H1 (cell line): ENCODE measurements at places on chromosomes 5 and 9. TPM values are rescaled to one million over a fixed set of nuclear protein-coding genes. Genes with fewer than 3 reads are reported as not detected.

DNA sequence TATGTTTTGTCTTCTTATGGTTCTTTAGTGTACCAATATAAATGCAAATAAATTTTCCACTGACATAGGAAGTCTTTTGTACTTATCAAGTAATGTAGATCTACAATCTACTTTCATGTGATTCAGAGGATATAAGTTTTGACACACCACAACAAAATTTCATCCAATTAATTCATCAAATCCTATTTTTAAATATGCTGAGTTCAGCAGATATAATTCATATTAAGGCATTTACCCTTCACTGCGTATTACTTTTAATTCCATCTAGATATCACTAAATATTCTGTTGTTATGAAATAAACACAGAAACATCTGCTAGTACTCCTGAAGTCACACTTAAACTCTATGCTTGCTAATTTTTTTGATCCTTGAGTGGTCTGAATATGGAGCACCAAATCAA is 19.8 kb upstream of the ZNF354A start:
- DNase-seq = no peak
- no peak overlapping the region for H3K4me3 ChIP-seq
- no peaks in the 10 kb centered on the region for H3K27me3 ChIP-seq
- H3K36me3 ChIP-seq = no peaks in the 10 kb centered on the region
- H3K4me1 ChIP-seq = no peaks in the 10 kb centered on the region

DNA sequence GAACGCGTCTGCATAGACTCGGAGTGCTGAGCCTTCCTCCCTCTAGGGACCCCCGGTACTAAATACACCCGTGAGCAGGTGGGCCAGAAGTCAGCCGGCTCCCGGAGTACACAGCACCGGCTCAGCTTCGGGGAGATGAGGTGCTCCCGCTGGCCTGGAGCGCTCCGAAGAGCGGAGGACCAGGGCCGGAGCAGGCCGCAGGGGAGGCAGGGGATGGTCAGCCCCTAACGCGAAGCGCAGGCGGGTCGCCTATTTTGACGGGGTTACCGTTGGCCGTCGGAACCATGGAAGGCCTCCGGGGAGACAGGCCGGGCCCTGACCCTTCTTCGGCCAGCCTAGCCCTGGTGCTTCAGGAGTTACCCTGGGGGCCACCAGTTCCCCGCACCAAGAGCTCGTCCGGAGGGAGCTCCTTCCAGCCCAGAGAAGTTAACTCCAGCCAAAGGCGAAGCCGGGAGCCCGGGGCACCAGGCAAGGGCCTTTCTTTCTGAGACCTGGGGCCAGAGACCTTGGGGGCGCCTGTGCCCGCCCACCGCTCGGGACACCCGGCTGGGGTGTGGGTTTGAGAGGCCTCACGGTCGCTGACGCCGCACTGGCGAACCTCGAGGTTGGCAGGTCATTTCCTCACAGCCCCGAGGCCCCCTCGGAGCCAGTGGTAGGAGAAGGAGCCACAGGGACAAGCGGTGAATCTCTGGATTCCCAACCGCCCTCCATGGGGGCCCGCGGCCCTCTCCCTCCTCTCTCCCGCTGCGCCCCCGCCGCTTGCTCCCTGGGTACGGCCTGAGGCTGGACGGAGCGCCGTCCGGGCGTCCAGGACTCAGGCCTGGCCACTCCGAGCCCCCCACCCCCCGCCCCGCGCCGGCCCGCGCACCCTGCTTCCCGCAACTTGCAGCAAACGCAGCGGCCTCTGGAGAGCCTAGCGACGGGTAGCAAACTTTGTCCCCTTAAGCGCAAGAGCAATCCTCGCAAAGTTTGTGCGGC is 3.4 kb upstream of the IRX4 start:
- DNase-seq = no peak
- H3K27ac ChIP-seq = no peak overlapping the region
- H3K27me3 ChIP-seq = peaks cover 83% of the 10 kb centered on the region; the same call in 1 of the 2 replicates

- H3K4me3 ChIP-seq = no peak overlapping the region
- H3K27me3 ChIP-seq = no peaks in the 10 kb centered on the region
- no peak for DNase-seq
- H3K36me3 ChIP-seq = no peaks in the 10 kb centered on the region
- no peaks in the 10 kb centered on the region for H3K4me1 ChIP-seq
Measured at GRCh38 chr9:115668521-115668920, 485.1 kb upstream of the PAPPA start.

LCN15 gene
- total RNA-seq = 0.47 and 0.61 TPM in 2 replicates

SLC22A5 gene
- total RNA-seq = 2.7 and 4.0 TPM in 2 replicates

GRCh38 chr5:180352116-180353047 is 754 bp downstream of the GFPT2 start:
- no peak overlapping the region for H3K27ac ChIP-seq
- no peaks in the 10 kb centered on the region; the same call in 1 of the 2 replicates for H3K36me3 ChIP-seq
- DNase-seq = peak; percentile 65
- peak overlapping the region; percentile 73 for H3K4me3 ChIP-seq

- DNase-seq = no peak
- H3K36me3 ChIP-seq = no peaks in the 10 kb centered on the region
- 0 out of 2 replicates have a peak, but pooled peaks cover 3% of the 10 kb centered on the region for H3K4me1 ChIP-seq
- no peak overlapping the region for H3K4me3 ChIP-seq
Measured at GRCh38 chr9:135574943-135575342, 13.4 kb downstream of the PAEP start.

STOM gene
- 58.1 and 60.4 TPM in 2 replicates for total RNA-seq

RNF180 gene
- 2.3 and 2.4 TPM in 2 replicates for total RNA-seq
